ENCODE measurements at places on chromosomes 12 and 14. TPM values are rescaled to one million over a fixed set of nuclear protein-coding genes. Genes with fewer than 3 reads are reported as not detected.

GRCh38 chr14:53807542-53807941 lies 149.1 kb downstream of the BMP4 start:
- H3K4me1 ChIP-seq = no peaks in the 10 kb centered on the region
- DNase-seq = no peak
- no peak overlapping the region for H3K4me3 ChIP-seq
- H3K27ac ChIP-seq = no peak overlapping the region
- H3K36me3 ChIP-seq = no peaks in the 10 kb centered on the region

GRCh38 chr14:53325176-53325806 lies 172.2 kb upstream of the DDHD1 start:
- H3K4me1 ChIP-seq = no peaks in the 10 kb centered on the region
- no peak for DNase-seq
- no peaks in the 10 kb centered on the region for H3K27me3 ChIP-seq
- no peak overlapping the region for H3K27ac ChIP-seq
- H3K36me3 ChIP-seq = no peaks in the 10 kb centered on the region

Gene PLEKHG7
- not detected for total RNA-seq

Gene KRT71
- not detected for total RNA-seq

DNA sequence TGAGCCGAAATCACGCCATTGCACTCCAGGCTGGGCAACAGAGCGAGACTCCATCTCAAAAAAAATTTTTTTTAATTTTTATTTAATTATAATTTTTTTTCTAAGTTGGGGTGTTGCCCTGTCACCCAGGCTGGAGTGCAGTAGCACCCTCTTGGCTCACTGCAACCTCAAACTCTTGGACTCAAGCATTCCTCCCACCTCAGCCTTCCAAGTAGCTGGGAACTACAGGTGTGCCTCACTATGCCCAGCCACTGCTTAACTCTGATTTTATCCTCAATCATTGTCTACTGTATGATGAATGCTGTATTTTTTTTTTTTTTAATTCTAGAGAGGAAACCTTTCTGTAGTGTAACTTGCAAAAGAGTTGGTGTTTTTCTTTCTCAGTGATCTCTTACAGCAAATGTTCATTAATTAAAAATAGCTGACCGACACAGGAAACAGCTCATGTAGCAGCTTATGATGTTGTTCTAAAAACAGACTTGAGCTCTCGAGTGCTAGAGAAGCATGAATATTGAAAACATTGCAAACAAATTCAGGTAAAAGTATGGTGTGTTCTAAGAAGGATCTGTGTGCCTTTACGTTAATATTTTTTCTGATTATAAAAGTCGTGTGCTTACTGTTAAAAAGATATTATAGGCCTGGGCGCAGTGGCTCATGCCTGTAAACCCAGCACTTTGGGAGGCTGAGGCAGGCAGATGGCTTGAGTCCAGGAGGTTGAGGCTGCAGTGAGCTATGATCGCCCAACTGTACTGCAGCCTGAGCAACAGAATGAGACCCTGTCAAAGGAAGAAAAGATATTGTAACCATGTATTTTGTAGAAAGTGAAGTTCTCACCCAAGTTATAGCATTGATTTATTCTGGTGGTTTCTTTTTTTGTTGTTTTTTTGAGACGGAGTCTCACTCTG lies 68.9 kb downstream of the FGD4 start:
- H3K4me1 ChIP-seq = no peaks in the 10 kb centered on the region
- H3K36me3 ChIP-seq = no peaks in the 10 kb centered on the region
- H3K27me3 ChIP-seq = no peaks in the 10 kb centered on the region
- H3K27ac ChIP-seq = no peak overlapping the region
- DNase-seq = no peak

GRCh38 chr14:46464341-46464740 lies 187.2 kb downstream of the RPL10L start:
- H3K36me3 ChIP-seq = no peaks in the 10 kb centered on the region
- DNase-seq = no peak
- H3K4me1 ChIP-seq = no peaks in the 10 kb centered on the region

DNA sequence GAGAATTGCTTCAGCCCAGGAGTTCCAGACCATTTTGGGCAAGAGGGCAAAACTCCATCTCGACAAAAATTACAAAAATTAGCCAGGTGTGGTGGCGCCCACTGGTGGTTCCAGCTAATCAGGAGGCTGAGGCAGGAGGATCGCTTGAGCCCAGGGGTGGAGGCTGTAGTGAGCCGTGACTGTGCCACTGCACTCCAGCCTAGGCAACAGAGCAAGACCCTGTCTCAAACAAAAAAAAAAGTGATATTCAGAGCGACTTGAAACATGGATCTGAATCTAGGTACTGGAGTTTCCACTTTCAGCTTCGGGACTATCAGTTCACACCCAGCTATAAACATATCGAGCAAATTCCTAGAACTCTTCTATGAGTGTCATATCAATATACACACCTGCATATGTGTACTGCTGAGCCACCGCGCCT lies 16.3 kb upstream of the RNF34 start:
- no peak overlapping the region for H3K4me3 ChIP-seq
- H3K4me1 ChIP-seq = no peaks in the 10 kb centered on the region
- H3K27me3 ChIP-seq = peaks cover 3% of the 10 kb centered on the region
- H3K27ac ChIP-seq = no peak overlapping the region

DNA sequence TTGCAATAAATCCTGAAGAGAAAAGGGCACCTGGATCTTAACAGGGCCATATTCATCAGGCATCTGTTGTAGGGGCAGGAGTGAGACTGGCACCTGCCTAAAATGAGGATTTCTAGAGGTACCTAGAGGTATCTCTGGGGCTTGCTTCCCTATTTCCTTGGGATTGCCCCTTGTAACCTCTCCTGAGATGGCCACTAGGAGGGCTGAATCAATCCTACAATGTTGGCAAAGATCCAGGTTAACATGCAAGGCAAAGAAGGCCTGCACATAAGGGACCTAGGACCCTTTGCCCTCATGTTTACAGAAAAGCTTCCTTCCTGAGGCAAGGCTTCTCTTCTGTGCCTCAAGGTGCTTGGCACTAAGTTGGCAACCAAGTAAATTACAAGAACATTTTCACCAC lies 25.8 kb upstream of the CLEC4E start:
- H3K27ac ChIP-seq = no peak overlapping the region
- no peaks in the 10 kb centered on the region for H3K4me1 ChIP-seq
- H3K4me3 ChIP-seq = no peak overlapping the region
- no peaks in the 10 kb centered on the region for H3K36me3 ChIP-seq

Gene CLEC4D
- total RNA-seq = 7.0 TPM

GRCh38 chr14:58919217-58919616 lies 269.2 kb upstream of the DAAM1 start:
- no peak for DNase-seq
- no peaks in the 10 kb centered on the region for H3K4me1 ChIP-seq
- H3K36me3 ChIP-seq = no peaks in the 10 kb centered on the region

- H3K4me3 ChIP-seq = no peak within 1 kb of the TSS
- H3K27ac ChIP-seq = no peak within 1 kb of the TSS
- H3K27me3 ChIP-seq = peaks cover 42% of the 10 kb centered on the region
- no peaks in the 10 kb centered on the region for H3K36me3 ChIP-seq
These were observed at the start of gene HOXC13 for GRCh38 chr12:53938326-53939140. HOXC13 (plus strand) TSS chr12:53938831; CDS start chr12:53938907, 76 bp downstream.

- DNase-seq = peak; percentile 28
- no peaks in the 10 kb centered on the region for H3K27me3 ChIP-seq
- peak overlapping the region; percentile 80 for H3K27ac ChIP-seq
- peaks cover 27% of the 10 kb centered on the region for H3K4me1 ChIP-seq
- H3K36me3 ChIP-seq = no peaks in the 10 kb centered on the region
- H3K4me3 ChIP-seq = peak overlapping the region; percentile 69
These were observed 523 bp downstream of the WSB2 start for GRCh38 chr12:118060301-118061010.

Measured in naive thymus-derived CD4-positive, alpha-beta T cell (primary cell).